ENCODE measurements at places on chromosomes 12 and 14.

GRCh38 chr12:12600659-12601058 lies 11.0 kb upstream of the CREBL2 start:
- H3K27ac ChIP-seq = no peak overlapping the region
- DNase-seq = no peak
- peaks cover 2% of the 10 kb centered on the region for H3K27me3 ChIP-seq

GRCh38 chr12:122523280-122523679 lies 3.5 kb downstream of the RSRC2 start:
- peak overlapping the region; percentile 95 for H3K27ac ChIP-seq
- DNase-seq = no peak
- H3K27me3 ChIP-seq = no peaks in the 10 kb centered on the region
- peaks cover 21% of the 10 kb centered on the region for H3K4me1 ChIP-seq
- H3K4me3 ChIP-seq = peak overlapping the region; percentile 94
- H3K36me3 ChIP-seq = peaks cover 22% of the 10 kb centered on the region

- H3K27me3 ChIP-seq = peaks cover 40% of the 10 kb centered on the region
- peak; percentile 69 for DNase-seq
- H3K4me1 ChIP-seq = peaks cover 35% of the 10 kb centered on the region
- H3K4me3 ChIP-seq = peak within 1 kb of the TSS; percentile 90
Measured at GRCh38 chr12:24948757-24949722, at the start of gene BCAT1. TSS of gene BCAT1 (minus strand) at chr12:24949101. CDS start at chr12:24948932, 169 bp downstream.

DNA sequence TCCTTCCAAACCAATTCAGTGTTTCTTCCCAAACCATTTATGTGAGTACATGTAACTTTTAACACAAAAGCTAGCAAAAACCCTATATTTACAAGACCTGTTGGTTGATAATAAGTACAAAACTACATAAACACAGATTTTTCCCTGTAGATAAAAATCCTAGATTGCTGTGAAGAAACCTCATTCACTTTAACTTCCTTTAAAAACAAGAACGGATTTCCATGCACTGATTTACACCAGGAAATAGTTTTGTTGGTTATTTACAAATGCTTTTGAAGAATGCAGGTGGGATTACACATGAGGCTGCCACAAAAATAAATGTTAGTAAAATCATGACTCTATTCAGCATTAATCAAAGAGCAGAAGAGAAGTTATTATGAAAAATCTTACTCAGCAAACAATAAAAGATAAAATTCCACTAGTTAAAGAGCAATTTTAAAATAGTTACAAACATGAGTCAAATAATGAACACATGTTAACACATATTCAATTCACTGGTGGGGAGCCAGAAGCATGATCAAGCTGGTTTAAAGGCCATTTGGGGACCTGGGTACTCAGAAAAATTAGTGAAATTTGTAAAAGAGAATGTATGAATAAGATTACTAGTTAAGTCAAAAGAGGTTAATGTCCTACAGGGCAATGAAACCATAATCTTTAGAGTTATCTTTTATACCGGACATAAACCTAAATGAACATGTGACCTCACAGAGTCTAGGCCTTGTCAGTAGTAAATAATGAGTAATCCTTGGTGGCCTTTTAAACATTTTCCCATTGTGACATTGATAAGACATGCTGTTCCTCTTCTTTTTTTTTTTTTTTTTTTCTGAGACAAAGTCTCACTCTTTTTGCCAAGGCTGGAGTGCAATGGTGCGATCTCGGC lies 79.9 kb downstream of the PHLDA1 start:
- no peaks in the 10 kb centered on the region for H3K36me3 ChIP-seq
- H3K27ac ChIP-seq = no peak overlapping the region
- H3K4me1 ChIP-seq = peaks cover 34% of the 10 kb centered on the region
- no peak overlapping the region for H3K4me3 ChIP-seq
- H3K27me3 ChIP-seq = no peaks in the 10 kb centered on the region

GRCh38 chr12:89618113-89618862 lies 90.3 kb downstream of the ATP2B1 start:
- H3K27me3 ChIP-seq = no peaks in the 10 kb centered on the region
- H3K4me3 ChIP-seq = no peak overlapping the region
- H3K27ac ChIP-seq = no peak overlapping the region

- H3K27ac ChIP-seq = no peak overlapping the region
- H3K4me1 ChIP-seq = peaks cover 4% of the 10 kb centered on the region
- H3K4me3 ChIP-seq = no peak overlapping the region
- no peak for DNase-seq
- peaks cover 11% of the 10 kb centered on the region for H3K27me3 ChIP-seq
Measured at GRCh38 chr12:25692115-25693035, 139.3 kb upstream of the LMNTD1 start.

DNA sequence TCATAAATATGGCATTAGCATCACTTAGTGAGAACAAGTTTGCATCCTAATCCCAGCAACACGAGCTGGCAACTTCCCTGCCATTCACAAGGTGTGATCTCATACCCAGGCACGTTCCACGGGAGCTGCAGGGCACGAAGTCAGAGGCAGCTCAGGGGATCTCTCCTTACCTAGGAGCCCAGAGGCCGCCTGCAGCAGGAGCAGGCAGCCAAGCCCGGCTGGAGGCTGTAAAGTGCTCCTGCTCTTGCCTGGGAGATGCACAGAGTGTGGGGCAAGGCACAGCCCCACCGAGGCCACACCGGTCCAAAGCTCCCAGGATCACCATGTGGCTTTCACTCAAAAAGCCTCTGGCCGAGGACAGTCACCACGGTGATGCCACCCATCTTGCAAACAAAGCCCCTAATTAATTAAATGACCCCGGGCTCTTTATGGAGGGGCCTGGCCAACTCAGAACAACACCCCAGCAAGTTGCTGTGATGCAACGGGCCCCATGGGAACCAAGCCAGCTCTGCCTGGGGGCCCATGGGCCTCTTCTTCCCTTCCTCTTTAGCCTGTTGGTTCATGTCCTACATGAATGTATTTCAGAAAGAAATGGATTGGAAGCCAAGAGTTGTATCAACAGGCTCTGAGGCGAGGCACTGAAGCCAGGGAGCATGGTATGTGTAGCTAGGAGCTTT lies 26.5 kb downstream of the NUAK1 start:
- no peaks in the 10 kb centered on the region for H3K27me3 ChIP-seq
- DNase-seq = no peak
- peaks cover 40% of the 10 kb centered on the region for H3K4me1 ChIP-seq
- no peak overlapping the region for H3K4me3 ChIP-seq
- H3K27ac ChIP-seq = no peak overlapping the region
- no peaks in the 10 kb centered on the region for H3K36me3 ChIP-seq

DNA sequence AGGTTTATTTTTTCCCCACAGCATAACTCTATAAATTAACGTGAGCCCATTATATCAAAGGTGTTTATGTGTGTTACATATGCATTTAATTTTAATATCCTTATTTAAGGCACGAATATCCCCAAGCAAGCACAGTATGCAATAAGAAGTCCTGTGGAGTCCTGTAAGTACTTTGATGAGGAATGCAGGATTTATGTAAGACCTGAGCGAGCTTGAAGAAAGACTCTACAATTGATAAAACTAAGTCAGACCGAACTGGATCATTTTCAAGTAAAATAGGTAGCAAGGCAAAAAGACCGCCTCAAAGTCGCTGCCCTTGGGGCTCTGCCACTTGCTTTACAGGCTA lies 755 bp downstream of the SLC25A21 start:
- H3K4me3 ChIP-seq = peak overlapping the region; percentile 86
- H3K4me1 ChIP-seq = peaks cover 9% of the 10 kb centered on the region
- H3K27me3 ChIP-seq = peaks cover 3% of the 10 kb centered on the region
- no peaks in the 10 kb centered on the region for H3K36me3 ChIP-seq
- peak overlapping the region; percentile 99 for H3K27ac ChIP-seq
- no peak for DNase-seq
